ENCODE measurements at places on chromosomes 7 and 10. TPM values are rescaled to one million over a fixed set of nuclear protein-coding genes. Genes with fewer than 3 reads are reported as not detected.

Gene ADRA2A
- total RNA-seq = not detected

Gene OR2A42
- total RNA-seq = not detected

Gene CC2D2B
- not detected for total RNA-seq

Gene FIS1
- total RNA-seq = 102 TPM

DNA sequence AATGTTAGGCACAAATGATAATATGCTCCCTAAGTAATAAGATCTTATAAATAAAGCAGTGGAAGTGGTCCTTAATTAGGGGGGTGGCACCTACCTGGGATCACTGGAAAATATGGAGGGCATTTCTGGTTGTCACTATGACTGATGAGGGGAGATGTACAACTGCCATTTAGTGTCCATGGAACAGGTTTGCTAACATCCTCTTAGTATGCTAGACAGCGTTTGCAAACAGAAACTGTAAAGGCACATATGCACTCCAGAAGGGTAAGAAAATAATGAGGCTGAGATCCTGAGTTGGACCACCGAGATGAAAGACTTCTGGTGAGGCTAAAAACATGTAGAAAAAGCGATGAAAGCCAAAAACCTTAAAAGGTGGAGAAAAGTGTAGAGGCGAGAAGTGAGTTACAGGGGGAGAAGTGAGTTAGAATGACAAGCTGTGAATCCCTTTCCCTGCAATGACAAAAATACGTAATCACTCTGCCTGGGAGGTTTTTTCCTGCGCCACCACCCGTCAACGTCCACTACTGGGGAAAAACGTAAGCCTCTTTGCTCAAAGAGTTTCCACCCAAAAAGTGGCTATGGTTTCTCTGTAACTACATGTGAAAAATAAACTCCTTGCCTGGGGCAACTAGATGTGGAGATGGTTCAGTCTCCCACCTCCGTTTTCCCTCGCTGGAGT lies 767 bp downstream of the KRIT1 start:
- no peak for DNase-seq

- no peak for DNase-seq
Measured at GRCh38 chr7:147556317-147556716, 1034.2 kb upstream of the C7orf33 start.

DNA sequence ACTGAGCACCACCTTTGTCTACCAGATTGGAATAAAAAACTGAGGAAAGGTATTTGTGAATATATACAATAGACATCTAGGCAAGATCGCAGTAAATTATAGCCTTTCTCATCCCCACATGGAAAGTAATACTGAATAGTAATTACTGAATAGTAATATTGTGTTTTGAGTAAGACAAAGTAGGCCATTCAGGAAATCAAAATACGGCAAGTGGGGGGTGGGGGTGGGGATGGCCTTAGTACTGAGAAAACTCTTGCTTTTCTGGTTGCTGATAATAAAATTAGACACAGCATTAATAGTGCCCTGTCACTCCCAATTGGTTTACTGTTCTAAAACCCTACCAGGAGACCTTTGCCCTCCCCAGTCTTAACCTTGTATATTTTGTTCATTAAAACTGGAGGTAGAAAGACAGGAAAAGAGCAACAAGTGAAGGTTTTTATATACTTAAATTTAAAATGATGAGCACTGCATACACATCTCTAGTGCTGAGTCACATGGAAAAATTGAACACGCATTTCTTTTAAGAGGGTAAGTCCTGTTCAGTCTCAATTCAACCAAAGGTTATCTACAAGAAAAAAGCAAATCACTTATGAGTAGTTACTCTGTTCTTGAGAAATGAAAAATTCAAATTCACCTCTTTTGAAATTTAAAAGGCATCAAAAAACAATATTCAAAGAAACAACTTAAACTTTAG lies 65.6 kb downstream of the IGF2BP3 start:
- DNase-seq = no peak

DNA sequence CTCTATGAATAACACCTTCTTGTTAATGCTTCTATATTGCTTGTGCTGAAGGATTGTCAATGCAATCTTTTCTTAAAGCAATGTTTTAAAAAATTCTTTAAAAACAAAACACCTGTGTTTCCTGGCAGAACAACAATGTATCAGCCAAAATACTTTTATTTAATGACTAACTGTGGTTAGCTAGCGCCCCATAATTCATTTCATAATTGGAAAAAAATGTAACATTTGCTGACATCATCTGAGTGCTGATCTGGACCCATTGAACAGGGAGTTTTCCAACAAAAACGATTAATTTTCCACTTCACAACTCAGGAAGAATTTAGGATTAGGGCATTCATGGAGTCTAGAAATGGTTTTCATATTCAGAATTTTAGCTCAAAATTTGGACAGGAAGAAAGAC lies 137.6 kb upstream of the CDK6 start:
- DNase-seq = no peak

- DNase-seq = no peak
Measured at GRCh38 chr7:148863324-148863723, 20.8 kb downstream of the EZH2 start.

Gene SUFU
- total RNA-seq = 10.7 TPM

Data from naive thymus-derived CD4-positive, alpha-beta T cell (primary cell).